Retina (tissue), 1 donor: ENCODE measurements at places on chromosomes 3 and 15.

DNA sequence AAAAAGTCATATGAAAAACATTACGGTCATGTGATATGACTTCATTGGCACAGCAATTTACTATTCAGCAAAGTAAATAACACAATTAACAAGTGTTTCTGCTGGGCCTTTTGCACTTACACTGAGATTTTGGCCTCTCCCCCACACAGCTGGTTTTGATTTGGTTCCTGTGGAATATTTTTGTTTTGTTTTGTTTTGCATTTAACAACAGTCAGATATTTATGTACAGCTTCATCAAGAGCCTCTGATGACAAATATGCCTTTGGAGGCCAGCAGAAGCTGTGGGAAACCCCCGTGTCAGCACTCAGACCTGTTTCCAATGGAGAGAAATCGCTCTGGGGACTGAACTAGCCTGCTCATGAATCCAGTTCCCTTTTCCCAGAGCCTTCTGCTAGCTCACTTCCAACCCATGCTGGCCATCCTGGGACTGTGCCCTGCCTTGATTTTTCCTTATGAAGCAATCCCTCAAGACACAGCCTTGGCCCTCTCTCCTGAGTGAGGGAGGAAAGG, 161.9 kb downstream of the ATG7 start:
- DNase-seq, result no peak

GRCh38 chr15:66936109-66936860, 129.1 kb upstream of the SMAD3 start:
- no peak for DNase-seq

DNA sequence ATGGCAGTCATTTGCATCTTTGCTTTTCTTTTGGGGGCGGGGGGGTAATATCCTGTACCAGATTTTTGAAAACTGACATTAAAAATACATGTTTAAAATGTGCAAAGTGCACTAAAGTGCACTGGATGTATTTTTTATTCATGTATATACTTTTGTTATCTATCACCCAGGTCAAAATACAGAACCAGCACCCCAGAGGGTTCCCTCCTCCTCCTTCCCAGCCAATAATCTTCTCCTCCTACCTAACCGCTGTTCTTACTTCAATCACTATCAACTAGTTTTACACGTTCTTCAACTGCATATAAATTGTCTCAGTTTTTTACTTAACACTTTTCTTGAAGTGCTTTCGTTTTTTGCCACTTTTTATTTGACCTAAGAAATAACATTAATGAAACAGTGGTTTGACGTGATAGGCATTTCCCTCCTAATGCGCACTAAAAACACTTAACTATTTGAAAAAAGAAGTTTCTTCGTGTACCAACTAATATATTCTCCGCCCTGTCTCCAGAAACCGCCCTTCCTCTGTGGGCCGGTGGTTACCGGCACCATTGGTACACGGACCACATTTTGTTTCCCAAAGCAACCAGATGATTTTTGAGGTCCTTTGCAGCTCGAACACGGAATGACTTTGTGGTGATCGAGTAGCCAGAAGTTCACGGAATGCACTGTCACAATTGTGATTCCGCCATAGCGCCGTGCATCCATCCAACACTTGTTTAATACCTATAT, 836 bp upstream of the AKAP13 start:
- no peak for DNase-seq

GRCh38 chr3:36606871-36607765, 157.2 kb downstream of the DCLK3 start:
- DNase-seq, result no peak

GRCh38 chr3:71201939-71202338, 381.6 kb downstream of the FOXP1 start:
- no peak for DNase-seq

DNA sequence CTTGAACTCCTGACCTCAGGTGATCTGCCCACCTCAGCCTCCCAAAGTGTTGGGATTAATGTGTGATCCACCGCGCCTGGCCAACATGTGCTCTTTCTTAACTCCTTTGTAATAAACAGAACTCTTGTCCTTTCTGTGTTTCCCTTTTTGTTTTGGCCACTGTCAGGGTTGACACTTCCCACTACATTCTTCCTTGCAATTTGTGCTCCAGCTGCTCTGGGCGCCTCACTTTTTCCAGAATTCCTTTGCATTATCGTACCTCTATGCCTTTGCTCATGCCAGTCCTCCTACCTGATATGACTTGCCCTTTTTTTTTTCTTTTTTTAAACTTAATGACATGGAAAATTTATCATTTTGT, 38.8 kb upstream of the SMAD3 start:
- no peak for DNase-seq

DNA sequence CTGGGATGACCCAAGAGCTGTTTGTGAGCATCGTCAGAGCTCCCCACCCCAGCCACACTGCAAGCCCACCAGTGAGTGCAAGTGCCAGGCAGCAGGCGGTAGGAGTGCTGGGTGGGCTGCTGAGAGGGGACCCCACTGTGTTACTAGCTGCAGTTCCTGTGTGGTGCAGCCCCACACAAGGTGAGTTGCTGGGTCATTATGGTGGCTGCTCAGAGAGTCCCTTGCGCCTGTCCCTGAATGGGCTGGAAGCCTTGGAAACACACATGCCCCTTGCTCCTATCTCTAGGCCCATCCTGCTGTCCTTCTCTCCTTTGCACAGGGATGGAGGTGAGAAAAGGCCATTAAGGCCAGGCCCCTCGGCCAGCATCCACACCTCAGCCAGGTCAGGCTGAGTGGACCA, 83.7 kb downstream of the SEC22A start:
- DNase-seq, result no peak

GRCh38 chr3:53069422-53070068, 23.7 kb upstream of the SFMBT1 start:
- DNase-seq, result no peak

DNA sequence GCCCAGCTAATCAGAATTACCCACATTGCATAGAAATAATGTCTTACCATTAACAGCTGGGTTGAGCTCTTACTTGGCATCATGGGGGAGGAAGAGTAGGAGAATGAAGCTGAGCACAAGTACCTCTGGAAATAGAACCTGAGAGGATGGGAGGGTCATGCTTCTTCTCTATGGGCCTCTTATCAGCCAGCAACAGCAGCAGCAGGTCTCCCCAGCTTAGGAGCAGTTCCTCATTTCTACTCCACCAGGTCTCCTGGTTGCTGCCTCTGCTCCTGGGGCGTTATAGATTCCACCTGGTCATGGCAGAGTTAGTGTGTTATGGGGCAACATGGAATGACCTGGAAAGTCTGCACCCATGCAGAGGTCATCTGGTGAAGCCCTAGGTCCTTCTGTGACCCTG, 3.4 kb downstream of the FSD2 start:
- DNase-seq, result no peak

- DNase-seq, result peak; percentile 82
These were observed 432 bp upstream of the LPP start for GRCh38 chr3:188153437-188154013.

DNA sequence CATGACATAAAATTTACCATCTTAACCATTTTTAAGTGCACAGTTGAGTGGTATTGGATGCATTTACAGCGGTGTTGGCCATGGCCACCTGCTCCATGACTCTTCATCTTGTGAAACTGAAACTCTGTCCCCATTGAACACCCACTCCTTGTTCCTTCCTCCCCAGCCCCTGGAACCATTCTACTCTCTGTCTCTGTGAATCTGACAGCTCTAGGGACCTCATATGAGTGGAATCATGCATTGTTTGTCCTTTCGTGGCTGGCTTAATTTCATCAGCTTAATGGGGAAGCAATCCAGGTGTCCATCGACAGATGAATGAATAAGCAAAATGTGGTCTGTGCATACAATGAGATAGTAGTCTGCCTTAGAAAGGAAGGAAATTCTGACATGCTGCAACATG, 42.5 kb downstream of the PLXNA1 start:
- no peak for DNase-seq

GRCh38 chr3:71389911-71390573, 193.5 kb downstream of the FOXP1 start:
- no peak for DNase-seq
